ENCODE measurements at places on chromosomes 13 and 19.

GRCh38 chr13:81957121-81957520 is 1616.2 kb upstream of the SPRY2 start:
- DNase-seq, result no peak

- no peak for DNase-seq
Measured at GRCh38 chr13:28659621-28659970, 666 bp downstream of the POMP start.

DNA sequence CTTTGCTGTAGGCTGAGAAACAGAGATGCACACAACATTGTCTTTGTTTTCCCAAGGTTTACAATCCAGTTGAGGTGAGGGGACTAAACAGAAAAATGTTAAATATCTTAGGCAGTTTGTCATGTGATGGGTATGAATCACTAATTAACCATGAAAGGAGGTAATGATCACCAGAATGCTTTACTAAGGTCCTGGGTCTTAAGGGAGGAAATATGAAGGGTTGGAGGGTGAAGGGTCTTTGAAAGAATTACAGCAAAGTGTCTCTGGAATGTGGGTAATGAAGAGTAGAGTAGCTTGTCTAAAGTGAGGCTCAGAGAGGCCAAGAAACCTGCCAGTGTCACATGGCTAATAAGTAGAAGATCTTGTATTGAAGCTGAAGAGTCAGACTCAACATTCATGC is 19.0 kb downstream of the BIVM start:
- peak; percentile 22 for DNase-seq

GRCh38 chr19:14476673-14477401 is 1.7 kb upstream of the PTGER1 start:
- DNase-seq, result peak; percentile 66

GRCh38 chr19:28405346-28405742 is 807.6 kb downstream of the UQCRFS1 start:
- no peak for DNase-seq

- no peak for DNase-seq
Measured at GRCh38 chr19:870963-871401, 11.5 kb downstream of the CFD start.

Measured in cerebellar cortex (tissue), 1 donor.